Glutamatergic neuron (in vitro differentiated cells): ENCODE measurements at places on chromosomes 16 and 17. TPM values are rescaled to one million over a fixed set of nuclear protein-coding genes. Genes with fewer than 3 reads are reported as not detected.

HSD17B1 gene
- 4.1 TPM for total RNA-seq

GRCh38 chr17:33680472-33680871 is 387.4 kb upstream of the ASIC2 start:
- no peak overlapping the region for H3K4me3 ChIP-seq
- H3K36me3 ChIP-seq = no peaks in the 10 kb centered on the region
- H3K27me3 ChIP-seq = no peaks in the 10 kb centered on the region
- H3K4me1 ChIP-seq = peaks cover 2% of the 10 kb centered on the region
- no peak for DNase-seq

DNA sequence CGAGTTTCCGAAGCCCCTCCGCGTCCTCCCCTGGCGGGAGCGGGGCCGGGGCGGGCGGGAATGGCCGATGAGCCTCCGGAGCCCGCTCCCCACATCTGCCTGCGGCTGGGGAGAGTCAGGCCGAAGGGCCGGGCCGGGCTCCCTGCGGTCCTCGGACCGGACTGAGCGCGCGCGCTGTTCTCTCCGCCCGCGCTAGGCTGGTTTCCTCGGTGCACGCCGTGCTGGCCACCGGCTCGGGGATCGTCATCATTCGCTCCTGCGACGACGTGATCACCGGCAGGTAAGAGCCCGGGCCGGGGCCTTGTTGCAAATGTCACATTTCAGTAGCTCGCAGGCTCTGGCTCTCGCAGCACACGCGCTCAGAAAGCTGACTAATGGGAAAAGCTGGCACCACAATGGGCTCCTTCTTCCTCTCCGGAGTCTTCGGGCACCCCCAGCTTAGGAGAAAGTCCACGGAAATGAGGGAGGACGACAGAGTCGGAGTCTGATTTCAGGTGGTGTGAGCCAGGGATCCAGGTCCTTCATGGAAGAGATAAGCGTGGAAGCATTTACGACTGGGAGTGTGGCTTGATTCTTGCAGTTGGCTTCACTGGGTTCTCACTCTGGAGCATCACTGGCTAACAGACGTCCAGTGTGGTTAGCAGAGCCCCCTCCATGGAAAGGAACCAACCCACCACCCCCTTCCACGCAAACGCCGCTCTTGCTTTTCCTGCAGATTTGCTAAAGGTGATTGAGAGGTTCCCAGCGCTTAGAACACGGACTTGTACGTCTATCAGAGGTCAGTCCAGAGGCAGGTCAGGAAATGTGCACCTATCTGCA is 715 bp downstream of the TLCD3A start:
- peaks cover 14% of the 10 kb centered on the region for H3K27me3 ChIP-seq
- no peaks in the 10 kb centered on the region for H3K36me3 ChIP-seq
- H3K4me3 ChIP-seq = peak overlapping the region; percentile 92

RSAD1 gene
- total RNA-seq = 22.0 TPM

DNA sequence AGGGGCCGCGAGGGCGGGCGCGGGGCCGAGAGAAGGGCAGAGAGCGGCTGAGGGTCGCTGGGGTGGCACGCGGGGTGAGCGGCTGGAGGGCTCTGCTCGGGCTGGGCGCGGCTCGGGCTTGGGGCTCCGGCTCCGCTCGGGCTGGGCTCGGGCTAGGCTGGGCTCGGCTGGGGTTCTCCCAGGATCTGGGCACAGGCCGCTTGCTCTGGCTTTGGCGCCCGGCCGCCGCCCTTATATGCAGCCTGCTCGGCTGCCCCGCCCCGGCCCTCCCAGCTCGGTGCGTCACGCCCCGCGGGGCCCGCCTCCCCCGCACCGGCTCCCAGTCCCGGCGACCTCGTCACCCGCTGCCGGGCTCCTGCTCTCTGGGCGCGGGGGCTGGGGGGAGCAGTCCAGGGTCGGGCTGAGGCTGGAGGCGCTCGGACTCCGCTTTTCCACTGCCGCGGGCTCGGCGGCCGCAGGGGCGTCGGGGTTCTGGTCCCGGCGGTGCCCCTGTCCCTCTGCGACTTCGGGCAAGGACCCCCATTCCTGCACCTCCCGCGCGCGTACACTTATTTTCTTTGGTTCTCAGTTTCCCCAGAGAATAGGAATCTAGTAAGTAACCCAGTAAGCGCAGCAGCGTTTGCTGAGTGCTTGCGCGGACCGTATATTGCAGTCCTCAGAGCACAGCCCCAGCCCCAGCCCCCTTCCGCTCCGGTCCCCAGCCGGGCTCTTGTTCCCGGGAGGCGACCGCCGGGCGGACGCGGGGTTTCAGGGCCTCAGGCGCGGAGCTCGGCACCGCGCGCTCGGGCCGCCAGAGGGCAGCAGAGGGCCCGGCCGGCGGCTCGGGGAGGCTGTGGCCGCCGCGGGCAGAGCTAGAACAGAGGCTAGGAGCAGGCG is at the start of gene RASD1:
TSS of gene RASD1 (minus strand) at position 207 of the 876 bp plus-strand sequence. CDS start 214 bp downstream, outside the sequence.
- peaks cover 4% of the 10 kb centered on the region for H3K36me3 ChIP-seq
- peak within 1 kb of the TSS; percentile 100 for H3K27ac ChIP-seq
- peak within 1 kb of the TSS; percentile 100 for H3K4me3 ChIP-seq
- peaks cover 32% of the 10 kb centered on the region for H3K4me1 ChIP-seq

- no peaks in the 10 kb centered on the region for H3K27me3 ChIP-seq
- no peak overlapping the region for H3K27ac ChIP-seq
- no peak for DNase-seq
- no peaks in the 10 kb centered on the region for H3K36me3 ChIP-seq
- H3K4me1 ChIP-seq = peaks cover 7% of the 10 kb centered on the region
These were observed 1380.6 kb downstream of the CDH8 start for GRCh38 chr16:60655514-60656153.

GRCh38 chr16:87733190-87733589 is 32.6 kb downstream of the KLHDC4 start:
- H3K27ac ChIP-seq = no peak overlapping the region
- peaks cover 9% of the 10 kb centered on the region for H3K4me1 ChIP-seq
- no peaks in the 10 kb centered on the region for H3K36me3 ChIP-seq
- no peaks in the 10 kb centered on the region for H3K27me3 ChIP-seq

DNA sequence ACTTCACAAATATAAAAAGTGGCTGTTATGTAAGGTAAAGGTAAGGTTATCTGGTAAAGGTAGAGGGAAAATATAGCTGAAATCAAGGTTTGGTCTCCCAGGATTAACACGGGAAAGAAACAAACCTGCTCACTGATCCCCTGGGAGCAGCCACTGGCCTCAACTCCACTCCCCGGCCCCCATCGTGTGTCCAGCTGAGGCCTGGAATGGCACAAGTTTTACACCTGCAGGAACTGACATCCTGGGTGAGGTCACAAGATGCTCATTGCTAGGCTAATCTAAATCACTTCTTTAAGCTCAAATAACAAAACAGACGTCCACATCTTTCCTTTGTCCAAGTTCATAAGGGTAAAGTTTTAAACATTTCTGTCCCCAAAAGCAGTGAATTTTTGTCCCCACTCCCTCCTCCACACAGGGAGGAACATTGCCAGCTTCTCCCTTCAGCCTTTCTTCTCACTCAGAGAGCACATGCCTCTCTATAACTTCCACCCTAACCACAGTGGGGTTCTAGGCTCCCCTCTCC is 46.3 kb downstream of the ERN1 start:
- H3K4me1 ChIP-seq = peaks cover 13% of the 10 kb centered on the region
- no peak for DNase-seq
- H3K27ac ChIP-seq = no peak overlapping the region
- H3K4me3 ChIP-seq = no peak overlapping the region
- no peaks in the 10 kb centered on the region for H3K36me3 ChIP-seq

DNA sequence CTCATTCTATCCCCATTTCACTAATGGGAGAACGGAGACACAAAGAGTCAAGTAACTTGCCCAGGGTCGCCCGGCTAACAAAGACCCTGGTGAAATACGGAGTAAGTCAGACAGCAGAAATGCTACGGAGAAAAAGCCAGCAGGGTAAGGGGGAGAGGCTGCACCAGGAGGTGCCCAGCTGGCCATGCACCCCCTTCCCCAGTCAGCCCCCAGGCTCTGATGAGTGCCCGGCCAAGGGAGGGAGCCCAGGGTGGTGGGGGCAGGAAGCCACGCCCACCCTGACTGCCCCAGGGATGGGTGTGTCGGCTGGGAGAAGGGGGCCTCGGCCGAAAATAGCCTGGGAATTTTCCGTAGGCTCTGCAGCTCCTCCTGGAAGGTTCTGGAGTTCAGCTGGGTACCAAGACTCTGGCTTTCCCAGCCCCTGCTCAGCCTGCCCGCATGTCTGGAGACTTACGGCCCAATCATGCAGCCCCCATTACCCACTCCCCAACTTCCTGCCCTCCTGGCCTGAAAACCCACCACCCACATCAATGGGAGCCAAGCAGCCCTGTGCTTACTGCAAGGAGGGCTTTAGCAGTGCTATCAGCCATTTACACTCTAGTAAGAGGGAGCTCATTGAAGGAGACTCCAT is 4.2 kb downstream of the CARHSP1 start:
- no peaks in the 10 kb centered on the region for H3K36me3 ChIP-seq
- peaks cover 26% of the 10 kb centered on the region for H3K27me3 ChIP-seq
- DNase-seq = no peak
- H3K4me3 ChIP-seq = peak overlapping the region; percentile 75
- peaks cover 36% of the 10 kb centered on the region for H3K4me1 ChIP-seq
- H3K27ac ChIP-seq = peak overlapping the region; percentile 77

DNA sequence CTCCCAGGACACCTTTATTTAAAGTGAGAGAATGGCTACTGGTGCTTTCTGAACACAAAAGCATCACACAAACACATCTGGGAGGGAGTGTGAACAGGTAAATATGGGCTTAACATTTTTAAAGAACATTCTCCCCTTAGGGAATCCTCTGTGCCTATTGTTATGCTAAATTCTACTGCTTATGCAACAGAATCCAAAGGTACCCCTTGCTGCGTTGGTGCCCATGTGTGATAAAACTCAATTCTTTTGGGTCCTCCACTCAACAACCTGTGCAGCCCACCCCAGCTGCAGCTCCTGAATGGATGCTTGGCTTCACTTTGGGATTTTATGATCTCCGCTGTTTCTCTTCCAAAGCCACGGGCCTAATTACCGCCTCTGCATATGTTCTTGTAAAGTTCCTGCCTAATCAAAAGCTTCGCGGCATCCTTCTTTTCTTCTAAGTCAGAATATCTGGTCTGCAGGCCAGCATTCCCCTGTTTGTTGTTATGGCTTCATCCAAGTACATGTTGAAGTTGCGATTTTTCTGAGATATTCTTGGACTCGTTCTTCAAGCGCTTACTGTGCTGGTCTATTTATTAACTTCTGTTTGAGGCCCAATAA is 23.9 kb downstream of the RHBDL3 start:
- peaks cover 4% of the 10 kb centered on the region for H3K36me3 ChIP-seq
- peak overlapping the region; percentile 2 for H3K27ac ChIP-seq
- H3K27me3 ChIP-seq = peaks cover 6% of the 10 kb centered on the region
- H3K4me3 ChIP-seq = no peak overlapping the region
- peaks cover 18% of the 10 kb centered on the region for H3K4me1 ChIP-seq
- no peak for DNase-seq

MYH2 gene
- total RNA-seq = not detected
